Right lobe of liver (tissue), 6 donors: ENCODE measurements at places on chromosomes 3 and 15.
A peak's percentile ranks its signal among the peaks of the same experiment; 100 is the strongest.

DNA sequence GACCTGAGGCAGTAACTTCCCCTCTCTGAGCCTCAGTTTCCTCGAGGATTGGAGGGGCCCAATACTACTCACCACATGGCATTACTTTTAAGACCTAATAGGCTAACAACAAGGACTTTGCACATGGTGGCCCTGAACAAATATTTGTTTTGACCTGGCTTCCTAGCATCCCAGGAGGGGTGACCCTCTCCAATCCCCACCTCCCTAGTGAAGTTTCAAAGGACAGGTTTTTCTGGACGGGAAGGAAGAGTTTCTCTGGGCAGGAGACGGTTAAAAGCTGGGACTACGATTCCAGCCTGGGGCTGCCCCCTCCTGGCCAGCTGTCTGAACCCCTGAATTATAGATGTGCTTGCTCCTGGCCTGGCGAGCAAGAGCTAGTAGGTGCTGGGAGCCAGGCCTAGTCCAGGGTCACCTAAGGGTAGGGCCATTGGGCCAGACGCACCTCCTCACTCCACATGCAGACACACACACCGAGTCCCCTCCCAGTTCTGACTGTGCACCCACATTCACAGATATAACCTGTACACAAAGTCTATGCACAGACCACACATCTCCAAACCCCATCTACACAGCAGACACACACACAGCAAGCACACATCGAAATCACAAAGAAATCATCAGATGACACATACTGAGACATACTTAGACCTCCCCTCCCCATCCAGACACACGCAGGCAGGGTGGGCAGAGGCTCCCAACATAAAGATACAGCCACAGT is 2.7 kb upstream of the ISL2 start:
- H3K27ac ChIP-seq = no peak overlapping the region
- no peaks in the 10 kb centered on the region for H3K36me3 ChIP-seq
- H3K4me1 ChIP-seq = peaks cover 10% of the 10 kb centered on the region
- DNase-seq = no peak

- no peak overlapping the region for H3K27ac ChIP-seq
- no peaks in the 10 kb centered on the region for H3K4me1 ChIP-seq
- H3K36me3 ChIP-seq = no peaks in the 10 kb centered on the region
These were observed 563.1 kb downstream of the GRM7 start for GRCh38 chr3:7423995-7424394.

DNA sequence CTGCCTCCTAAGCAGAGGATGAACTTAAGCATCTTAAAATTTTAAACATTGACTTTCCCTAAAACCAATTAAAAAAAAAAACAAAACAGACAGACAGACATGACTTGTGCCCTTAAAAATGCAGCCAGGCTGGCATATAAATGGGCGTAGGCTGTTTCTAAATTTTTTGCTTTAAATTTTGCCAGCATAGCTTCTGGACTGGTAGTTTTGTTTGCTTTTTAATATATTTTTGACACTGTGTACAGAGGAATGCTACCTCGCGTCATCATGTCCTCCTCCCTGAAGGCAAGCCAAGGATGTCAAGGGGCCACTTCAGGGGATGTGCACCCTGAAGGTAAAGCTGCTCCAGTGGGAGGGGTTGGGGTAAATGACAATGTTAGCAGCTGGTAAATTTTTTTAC is 134.8 kb downstream of the PGPEP1L start:
- DNase-seq = no peak
- no peaks in the 10 kb centered on the region for H3K4me1 ChIP-seq
- no peaks in the 10 kb centered on the region for H3K27me3 ChIP-seq
- no peak overlapping the region for H3K4me3 ChIP-seq

DNA sequence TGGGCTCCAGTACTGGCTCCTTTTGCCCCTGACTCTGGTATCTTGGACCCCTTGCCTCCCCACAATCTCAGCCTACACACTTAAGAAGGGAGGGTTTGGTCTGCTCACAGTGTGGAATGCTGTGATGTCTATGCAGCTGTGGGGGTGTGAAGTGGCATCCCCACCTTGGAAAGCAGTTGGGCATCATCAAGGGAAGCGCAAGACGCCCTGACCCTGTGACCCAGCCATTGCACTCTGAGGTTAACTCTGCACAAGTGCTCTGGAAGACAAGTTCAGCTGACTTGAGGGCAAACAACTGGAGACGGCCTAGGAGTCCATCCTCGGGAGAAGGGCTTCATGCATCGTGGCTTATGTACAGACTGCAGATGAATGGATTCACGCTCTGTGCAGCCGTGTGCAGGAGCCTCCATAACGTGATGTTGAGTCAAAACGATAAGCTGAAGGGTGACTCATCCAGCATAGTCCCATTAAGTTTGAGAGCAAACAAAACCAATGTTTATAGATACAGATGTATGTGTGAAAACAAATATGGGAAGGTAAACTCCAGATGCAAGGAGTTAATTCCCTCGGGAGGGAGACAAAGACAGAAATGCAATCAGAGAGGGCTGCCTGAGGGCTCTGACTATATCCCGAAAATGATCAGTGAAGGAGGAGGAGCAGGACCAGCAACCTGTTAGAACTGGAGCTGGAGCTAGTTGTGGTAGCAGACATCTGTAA is 86.8 kb downstream of the LSM3 start:
- no peaks in the 10 kb centered on the region for H3K4me1 ChIP-seq
- H3K36me3 ChIP-seq = no peaks in the 10 kb centered on the region
- H3K27ac ChIP-seq = no peak overlapping the region
- DNase-seq = no peak
- H3K27me3 ChIP-seq = no peaks in the 10 kb centered on the region
- no peak overlapping the region for H3K4me3 ChIP-seq

DNA sequence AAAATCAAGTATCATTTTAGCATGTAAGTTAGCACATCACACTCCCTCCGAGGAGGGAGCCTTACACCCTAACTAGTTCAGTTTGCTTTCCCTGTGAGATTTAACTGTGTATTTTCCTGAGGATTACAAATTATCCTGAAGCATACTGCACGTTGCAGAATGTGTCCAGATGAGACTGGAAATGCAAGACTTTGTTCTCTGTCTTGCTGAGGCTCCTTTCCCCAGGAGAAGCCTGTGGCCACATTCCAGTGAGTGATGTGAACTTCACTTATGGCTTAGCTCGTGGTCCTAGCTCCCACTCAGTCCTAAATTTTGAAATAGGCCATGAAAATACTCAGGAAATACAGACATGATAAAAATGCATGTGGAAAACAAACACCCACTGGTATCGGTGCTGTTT is 23.7 kb downstream of the PDZRN3 start:
- no peaks in the 10 kb centered on the region for H3K36me3 ChIP-seq
- no peak overlapping the region for H3K27ac ChIP-seq
- H3K27me3 ChIP-seq = no peaks in the 10 kb centered on the region
- no peaks in the 10 kb centered on the region for H3K4me1 ChIP-seq

GRCh38 chr3:2099028-2099671 is 484 bp downstream of the CNTN4 start:
- H3K27me3 ChIP-seq = no peaks in the 10 kb centered on the region
- peak overlapping the region; percentile 48 for H3K4me3 ChIP-seq

DNA sequence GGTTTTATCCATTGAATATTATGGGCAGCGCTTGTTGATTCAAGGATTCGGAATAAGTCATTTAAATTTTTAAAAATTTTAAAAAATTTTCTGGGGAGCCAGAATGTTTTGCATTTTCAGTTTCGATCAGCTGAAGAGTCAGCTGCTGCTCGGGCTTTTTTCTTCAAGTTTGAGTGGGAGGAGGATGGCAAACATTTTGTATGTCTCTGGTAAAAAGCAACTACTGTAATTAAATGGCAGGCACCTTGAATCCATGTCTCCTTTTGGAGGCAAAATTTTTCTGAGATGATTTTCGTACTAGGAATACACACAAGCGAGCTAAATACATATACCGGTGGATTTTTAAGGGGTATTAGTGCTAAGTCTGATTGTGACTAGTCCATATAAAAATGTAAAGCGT is 612 bp downstream of the C3orf38 start:
- peak overlapping the region; percentile 92 for H3K27ac ChIP-seq
- no peaks in the 10 kb centered on the region for H3K4me1 ChIP-seq
